ENCODE measurements at places on chromosomes 12 and 14. TPM values are rescaled to one million over a fixed set of nuclear protein-coding genes. Genes with fewer than 3 reads are reported as not detected.

Gene DEPDC4
- 3.1 TPM for total RNA-seq

Gene ADGRD1
- 0.81 TPM for total RNA-seq

Gene LRRIQ1
- 0.38 TPM for total RNA-seq

Gene BEST3
- total RNA-seq = 0.31 TPM

Gene CCDC198
- not detected for total RNA-seq

Gene OR11G2
- not detected for total RNA-seq

Gene RNF10
- 46.2 TPM for total RNA-seq

Gene CLEC9A
- total RNA-seq = not detected

Gene EFS
- total RNA-seq = not detected

Gene ASPG
- not detected for total RNA-seq

Gene ZFHX2
- total RNA-seq = 0.29 TPM

Gene OR6C74
- total RNA-seq = not detected

Gene TRHDE
- total RNA-seq = 0.05 TPM

Gene LAG3
- total RNA-seq = not detected

Gene ANKS1B
- total RNA-seq = 0.55 TPM

Gene CLEC1B
- not detected for total RNA-seq

Gene PDE3A
- total RNA-seq = not detected

Gene ADAM21
- 0.41 TPM for total RNA-seq

Gene KRT1
- total RNA-seq = not detected
